ENCODE measurements at places on chromosomes 16 and 17.

DNA sequence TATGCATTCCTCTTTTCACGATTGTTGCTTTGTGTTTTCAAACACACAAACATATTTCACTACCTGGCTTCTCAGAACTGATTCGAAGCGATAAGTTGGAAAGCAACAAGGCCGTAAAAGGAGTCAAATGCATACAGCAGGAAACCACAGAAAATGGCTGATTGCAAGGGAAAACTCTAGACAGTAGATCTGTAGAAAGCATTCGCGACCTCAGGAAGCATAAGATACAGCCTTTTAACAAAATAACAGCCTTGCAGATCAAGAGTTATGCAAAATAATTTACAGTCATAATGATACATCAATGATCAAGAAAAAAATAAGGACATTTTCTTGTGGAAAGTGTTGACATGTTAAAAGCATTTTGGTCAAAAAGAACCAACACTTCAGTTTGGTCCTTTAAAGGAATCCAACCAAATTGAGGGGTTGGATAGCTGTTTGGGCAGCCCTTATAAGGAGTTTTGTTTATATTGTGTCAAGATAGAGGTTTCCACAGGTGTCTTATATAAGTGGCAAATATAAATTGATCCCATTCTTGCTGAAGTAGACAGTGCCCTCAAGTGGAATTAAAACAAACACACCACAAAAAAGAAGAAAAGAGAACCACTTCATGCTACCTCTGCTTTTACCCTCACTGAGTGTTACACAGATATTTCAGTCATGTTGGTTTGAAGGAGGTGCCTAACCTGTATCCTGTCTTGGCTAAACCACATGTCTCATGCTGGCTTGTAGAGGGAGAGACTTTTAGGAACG is 5.5 kb downstream of the CYLD start:
- no peak for DNase-seq

DNA sequence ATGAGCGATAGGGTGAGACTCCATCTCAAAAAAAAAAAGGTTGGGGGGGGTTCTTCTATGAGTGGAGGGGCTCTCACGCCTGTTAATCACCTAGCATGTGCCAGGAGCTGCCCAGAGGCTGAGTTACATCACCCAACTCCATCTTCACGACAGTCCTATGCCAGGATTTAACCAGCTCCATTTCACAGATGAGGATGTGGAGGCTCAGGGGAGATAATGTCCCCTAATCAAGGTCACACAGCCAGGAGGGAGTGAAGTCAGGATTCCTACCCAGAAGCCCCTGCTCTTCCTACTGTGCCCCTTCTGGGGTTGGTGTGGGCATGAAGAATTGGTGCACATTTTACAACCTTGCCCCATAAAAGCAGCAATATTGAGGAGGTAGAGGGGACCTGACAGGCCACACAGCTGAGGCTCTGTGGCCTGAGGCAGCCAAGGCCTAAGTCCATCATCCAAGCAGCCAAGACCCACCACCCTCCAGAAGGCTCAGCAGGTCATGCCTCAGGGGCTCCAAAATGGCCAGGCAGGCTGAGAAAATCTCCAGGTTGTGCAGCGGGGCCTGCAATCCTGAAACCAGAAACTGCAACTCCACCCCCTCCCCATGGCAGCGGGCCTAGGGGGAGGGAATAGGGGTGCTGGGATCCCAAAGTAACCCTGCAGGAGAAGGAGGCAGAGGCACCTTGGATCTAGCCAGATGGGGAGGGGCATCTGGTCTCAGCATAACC is 6.9 kb downstream of the PPY start:
- DNase-seq = no peak

DNA sequence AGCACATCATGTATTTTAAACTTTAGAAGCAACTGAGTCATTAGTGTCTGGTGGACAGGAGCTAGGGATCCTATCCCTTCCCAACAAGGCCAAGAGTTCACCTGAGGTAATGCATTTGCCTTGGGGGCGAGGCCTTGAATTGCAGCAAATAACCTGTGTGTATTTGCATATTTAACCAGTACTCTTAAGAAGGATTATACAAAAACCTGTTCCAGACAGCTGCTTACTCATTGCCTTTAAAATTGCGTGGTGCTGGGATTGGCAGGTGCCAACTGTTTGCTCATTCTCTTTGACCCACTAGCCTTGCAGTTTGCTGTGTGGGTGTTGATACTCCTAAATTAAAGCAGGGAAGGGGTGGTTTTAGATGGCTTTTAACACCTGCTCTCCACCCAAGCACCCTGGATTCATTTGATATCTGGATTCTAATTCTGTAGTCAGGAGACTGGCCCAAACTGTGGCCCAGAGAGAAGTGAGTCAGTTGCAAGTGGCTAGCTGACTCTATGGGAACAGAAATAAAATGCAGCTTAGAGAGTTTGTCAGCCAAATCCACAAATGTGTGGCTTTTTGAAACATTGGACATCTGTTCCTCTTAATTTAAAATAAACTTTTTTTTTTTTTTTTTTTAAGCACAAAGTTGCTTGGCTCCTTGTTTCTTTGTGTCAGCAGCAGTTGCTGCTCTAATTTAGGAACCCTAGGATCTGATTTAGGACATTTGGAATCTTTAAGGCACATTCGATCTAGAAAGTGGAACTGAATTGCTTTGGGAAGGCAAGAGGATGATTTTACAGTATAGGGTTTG is 46.9 kb downstream of the TUBD1 start:
- DNase-seq = no peak

DNA sequence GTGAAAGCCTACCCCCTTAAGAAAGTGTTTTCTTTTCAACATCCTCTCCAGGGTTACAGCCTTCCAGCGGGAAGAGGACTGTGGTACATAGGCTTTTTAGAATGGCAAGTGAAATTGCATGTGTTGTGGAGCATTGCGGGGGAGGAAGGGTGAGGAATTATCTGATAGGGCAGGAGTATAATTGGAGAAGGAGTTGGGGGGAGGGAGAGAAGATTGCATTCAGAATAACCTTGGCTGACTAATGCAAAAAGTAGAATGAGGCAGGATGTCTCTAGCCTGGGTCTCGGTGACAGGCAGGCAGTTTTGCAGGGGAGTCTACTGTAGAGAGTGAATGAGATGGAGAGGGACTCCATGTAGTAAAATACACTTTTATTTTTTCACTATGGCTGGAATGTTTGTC is 2.4 kb upstream of the CDH8 start:
- DNase-seq = no peak

GRCh38 chr17:55727920-55728319 is 5.3 kb upstream of the TMEM100 start:
- no peak for DNase-seq

DNA sequence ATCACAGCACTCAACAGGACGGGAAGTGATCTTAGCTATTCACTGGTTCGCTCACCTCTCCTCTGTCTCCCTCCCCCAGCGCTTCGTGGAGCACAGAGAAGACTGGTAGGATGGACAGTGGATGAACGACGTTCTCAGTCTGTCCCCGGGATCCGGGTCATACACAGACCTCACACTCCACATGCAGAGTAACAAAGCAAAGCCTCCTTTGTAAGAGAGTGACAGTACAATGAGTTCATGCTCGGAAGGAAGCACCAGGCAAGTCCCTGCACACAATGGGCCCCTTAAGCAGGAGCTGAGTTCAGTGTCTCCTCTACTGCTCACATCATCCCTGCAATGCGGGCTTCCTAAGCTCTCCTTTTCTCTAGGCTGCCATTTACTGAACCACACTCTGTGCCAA is 356.9 kb downstream of the C16orf95 start:
- no peak for DNase-seq

DNA sequence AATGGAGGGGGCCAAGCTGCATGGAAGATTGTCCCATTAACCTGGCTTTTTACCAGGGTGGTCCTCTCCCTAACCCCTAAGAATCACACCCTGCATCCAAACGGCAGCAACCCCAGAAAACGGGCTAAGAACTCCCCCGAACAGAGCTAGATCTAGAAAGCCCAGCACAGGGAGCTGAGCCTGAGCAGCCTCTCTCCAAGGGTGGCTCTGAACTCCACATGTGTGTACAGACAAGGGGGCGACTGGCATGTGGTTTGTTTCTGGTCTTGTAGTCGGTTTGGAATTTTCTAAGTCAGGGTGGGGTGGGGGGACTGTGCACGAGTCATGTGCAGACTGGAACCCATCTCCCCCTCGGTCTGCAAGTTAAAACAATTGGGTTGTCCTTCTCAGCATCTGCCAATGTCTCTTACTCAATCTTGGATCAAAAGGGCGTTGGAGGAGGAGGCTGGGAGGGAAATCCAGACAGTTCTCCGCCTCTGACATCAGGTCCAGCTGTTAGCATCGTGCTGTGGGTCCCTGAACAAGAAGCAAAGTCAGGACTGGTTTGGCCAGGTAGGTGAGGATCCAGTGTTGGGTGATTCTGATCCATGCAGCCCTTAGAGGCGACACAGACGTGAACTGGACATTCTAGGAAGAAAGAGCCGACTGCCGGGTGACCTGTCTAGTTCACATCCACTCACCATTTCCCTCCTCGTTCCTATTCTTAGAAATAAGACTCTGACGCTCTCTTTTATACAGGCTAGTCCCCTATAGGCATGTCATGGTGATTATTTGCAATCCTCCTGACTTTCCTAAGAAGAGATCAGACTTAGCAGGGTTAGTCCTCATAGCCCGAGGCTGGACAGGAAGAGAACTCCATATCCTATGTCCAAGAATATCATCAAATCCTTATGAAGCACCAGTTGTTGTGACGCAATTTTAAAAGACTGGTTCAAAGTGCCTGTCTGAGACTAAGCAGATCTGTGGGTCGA is 381.8 kb downstream of the SOX9 start:
- DNase-seq = no peak

DNA sequence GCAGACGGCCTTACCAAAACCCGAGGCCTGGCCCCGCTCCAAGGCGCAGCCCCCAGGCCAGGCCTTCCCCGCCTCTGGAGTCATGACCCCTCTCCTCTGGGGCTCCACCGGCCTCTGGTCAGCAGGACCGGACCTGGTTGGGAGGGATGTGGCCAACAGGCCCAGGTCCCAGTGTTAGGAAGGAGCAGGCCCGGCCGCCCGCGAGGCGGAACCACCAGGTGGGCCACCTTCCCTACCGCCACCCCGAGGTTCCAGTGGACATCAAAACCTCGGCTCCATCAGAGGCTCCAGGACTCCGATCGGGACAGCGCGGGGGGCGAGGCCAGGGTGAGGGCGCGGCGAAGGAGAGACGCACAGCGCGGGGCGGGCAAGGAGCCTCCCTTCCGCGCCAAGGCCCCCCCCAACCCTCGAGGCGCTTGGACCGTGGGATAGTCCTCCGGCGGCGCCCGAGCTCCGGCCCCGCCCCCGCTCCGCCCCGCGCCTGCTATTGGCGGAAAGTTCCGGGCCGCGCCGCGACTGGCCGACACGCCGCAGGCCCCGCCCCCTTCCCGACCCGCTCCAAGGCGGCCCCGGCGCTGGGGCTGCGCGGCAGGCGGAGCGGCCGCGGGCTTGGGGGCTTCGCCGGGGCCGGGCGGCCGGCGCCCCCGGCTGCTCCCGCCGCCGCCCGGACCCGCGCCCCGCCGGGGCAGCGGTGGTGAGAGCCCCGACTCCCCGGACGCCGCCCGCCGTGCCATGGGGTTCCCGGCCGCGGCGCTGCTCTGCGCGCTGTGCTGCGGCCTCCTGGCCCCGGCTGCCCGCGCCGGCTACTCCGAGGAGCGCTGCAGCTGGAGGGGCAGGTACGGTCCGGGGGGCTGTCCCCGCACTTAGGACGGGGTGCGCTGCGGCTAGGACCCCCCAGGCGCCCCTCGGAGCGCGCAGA is at the start of gene METRN:
TSS of gene METRN (plus strand) at position 561 of the 919 bp plus-strand sequence. CDS start at position 733, 172 bp downstream.
- peak; percentile 74 for DNase-seq

DNA sequence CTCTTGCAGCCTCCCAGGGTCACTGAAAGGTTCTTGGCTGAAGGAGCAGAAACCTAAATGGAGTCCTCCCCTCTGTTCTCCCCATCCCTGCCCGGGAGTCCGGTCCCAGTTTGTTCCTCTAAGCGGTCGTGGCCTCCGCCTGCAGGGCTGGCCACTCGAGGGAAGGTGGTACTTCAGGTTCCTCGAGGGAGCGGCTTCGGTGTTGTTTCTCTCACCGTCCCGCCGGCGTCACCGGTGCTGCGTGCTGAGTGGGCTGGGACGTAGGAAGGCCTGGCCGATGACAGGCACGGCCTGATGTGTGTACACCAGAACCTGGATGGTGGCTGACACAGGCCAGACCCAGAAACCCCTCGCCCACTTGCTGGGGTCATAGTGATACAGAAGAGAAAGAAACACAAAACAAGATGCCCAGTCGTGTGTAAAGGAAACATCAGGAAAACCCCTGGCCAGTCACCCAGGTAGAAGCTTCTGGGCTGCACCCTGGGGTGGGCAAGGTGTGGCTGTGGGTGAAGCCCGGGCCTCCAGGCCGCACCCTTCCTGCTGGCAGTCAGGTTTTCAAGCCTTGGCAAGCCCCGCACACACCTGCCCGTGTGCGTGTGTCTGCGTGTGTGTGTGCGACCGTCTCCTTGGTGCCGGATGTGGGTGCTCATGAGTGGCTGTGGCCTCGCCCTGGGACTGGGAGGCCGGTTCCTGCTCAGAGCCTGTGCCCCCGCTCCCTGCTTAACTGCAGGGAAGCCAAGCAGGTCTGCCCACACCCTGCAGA is 52.0 kb downstream of the BAIAP2 start:
- no peak for DNase-seq

DNA sequence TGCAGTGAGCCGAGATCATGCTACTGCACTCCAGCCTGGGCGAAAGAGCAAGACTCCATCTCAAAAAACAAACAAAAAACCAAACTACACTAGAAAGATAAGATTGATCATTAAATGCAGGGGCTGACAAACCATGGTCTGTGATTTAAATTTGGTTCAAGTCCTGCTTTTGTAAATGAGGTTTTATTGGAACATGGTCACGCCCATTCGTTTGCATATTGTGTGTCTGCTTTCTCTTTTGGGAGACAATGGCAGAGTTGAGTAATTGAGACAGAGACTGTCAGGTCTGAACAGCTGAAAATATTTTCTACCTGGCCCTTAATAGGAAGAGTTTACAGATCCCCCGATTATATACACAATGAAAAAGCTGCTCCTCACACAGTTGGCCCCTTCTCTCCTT is 235.5 kb upstream of the EEF2KMT start:
- DNase-seq = no peak

DNA sequence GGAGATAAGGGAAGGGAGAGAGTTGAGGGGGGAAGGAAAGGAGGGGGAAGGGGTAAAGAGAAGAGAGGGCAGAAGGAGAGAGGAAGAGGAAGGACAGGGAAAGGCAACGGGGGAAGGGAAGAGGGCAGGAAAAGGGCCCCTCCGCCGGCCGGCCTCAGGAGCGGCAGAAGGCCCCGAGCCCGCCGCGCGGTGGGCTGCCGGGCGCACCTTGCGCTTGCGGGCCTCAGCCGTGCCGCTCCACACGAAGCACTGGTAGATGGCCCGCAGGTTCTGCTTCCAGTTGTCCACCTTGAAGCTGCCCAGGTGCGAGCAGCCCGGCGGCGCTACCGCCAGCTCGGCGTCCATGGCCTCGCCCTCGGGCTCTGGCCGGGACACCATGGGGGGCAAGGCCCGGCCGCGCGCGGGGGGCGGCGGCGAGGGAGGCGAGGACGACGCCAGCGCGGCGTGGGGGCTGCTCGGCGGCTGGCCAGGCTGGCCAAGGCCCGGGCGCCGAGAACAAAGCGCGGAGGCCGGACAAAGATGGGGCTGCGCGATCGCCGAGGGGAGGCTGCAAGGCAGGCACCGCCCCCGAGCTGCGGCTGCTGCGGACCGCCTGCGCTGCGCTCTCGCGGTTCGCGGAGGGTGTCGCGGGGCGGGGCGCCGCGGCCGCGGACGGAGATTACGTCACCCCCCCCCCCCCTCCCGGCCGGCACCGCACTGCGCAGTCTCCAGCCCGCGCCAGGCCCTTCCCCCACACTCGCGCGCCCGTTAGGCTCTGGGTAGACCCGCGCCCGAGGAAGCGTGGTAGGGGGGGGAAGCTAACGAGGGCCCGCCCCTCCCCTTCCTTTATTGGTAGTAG is at the start of gene USP22:
TSS of gene USP22 (minus strand) at position 554 of the 838 bp plus-strand sequence. CDS start at position 378, 176 bp downstream.
- peak; percentile 99 for DNase-seq
